Stimulated activated CD8-positive, alpha-beta memory T cell treated with anti-CD3 and anti-CD28 coated beads, Interleukin-4, amount 100 ng/mL, for 4 hours (primary cell): ENCODE measurements at places on chromosomes 5 and 9.

DNA sequence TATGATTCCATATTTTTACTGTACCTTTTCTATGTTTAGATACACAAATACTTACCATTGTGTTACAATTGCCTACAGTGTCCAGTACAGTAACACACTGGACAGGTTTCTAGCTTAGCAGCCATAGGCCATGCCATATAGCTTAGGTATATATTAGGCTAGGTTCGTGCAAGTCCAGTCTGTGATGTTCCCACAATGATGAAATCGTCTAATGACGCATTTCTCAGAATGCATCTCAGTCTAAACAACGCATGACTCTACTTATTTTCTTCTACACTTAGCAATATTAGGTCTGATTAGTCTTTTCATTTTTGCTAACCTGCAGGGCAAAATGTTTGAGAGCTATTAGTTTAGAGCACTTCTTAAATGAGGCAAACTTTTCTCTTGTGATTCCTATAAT lies 22.7 kb downstream of the OR2S2 start:
- no peak for DNase-seq

DNA sequence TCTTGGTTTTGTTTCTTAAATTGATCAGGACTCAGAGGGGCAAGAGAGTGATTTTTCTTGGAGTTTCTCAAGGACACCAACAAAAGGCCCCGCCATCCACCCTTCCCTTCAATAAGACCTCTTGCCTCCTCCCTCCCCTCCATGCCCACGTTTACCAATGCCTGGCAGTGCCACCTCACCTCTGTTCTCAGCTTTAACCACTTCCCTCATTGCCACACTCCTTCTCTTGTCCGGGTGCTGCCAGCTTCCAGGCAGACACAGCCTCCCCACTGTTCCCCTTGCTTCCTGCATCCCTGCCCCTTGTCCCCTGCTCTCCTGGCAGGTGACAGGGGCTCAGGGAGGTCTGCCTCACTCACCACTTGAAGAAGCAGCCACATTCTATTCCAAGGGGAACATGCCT lies 90.8 kb downstream of the LHX2 start:
- DNase-seq: no peak

- no peak for DNase-seq
Measured at GRCh38 chr5:124627815-124628595, 118.4 kb downstream of the ZNF608 start.

GRCh38 chr9:78000221-78000620 lies 31.4 kb downstream of the GNAQ start:
- no peak for DNase-seq

- DNase-seq: no peak
Measured at GRCh38 chr5:75677607-75678006, 39.6 kb downstream of the POC5 start.

- DNase-seq: no peak
Measured at GRCh38 chr5:178766936-178767912, 36.8 kb upstream of the ZNF354A start.

- DNase-seq: no peak
Measured at GRCh38 chr9:14056316-14056861, 257.6 kb downstream of the NFIB start.

DNA sequence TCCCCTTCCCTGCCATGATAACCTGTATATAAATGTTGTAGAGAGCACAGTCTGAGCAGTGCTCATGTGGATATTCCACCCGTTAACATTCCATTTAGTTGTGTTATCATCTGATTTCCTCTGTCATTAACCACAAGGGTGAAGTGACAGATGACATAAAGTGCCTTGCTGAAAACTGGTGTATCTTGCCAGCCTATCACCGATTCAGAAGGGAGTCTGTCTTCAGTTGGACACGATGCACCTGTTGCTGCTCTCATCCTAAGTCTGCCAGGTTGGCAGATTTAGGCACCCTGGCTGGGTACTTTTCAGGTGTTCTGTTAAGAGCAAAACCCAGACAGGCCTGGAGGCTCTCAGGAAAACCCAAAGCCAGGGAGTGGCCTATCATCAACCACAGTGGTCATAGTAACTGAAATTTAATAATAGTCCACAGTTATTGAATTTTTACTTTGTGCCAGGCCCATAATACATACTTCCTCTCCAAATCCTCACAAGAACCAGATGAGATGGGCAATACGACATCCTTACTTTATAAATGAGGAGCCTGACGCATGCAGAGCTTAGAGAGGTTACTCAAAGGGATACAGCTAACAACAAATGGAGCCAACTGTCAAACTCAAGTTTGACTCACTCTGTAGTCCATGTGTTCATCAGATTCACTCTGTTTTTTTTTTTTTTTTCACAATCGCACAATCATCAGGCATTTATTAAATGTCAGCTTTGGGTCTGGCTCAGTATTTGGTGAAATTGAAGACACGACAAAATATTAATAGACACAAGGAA lies 100.7 kb upstream of the SPRY4 start:
- DNase-seq: no peak
